Ascending aorta (tissue), 2 donors: ENCODE measurements at places on chromosomes 13 and 19. TPM values are rescaled to one million over a fixed set of nuclear protein-coding genes. Genes with fewer than 3 reads are reported as not detected.
A peak's percentile ranks its signal among the peaks of the same experiment; 100 is the strongest.

DNA sequence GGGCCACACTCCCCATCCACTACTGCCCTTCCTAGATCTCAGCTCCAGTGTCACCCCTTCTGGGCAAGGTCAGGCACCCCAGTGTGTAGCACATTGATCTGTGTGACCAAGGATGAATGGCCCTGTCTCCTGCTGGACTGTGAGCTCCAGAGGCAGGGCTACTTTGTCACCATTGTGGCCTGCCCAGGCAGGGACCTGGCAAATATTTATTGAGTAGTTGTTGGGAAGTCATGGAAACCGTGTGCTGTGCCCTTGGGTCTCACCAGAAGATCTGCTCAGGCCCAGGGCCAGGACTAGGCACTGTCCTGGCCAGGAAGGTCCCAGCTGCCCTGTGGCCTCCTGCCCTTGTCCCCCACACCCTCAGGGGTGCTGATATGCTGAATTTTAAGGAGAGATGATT is 10.5 kb downstream of the NACC1 start:
- H3K27ac ChIP-seq: no peak overlapping the region
- DNase-seq: no peak
- no peaks in the 10 kb centered on the region for H3K4me1 ChIP-seq
- H3K27me3 ChIP-seq: no peaks in the 10 kb centered on the region
- H3K36me3 ChIP-seq: no peaks in the 10 kb centered on the region
- no peak overlapping the region for H3K4me3 ChIP-seq

GRCh38 chr13:110132225-110132982 is 174.6 kb downstream of the COL4A1 start:
- H3K4me3 ChIP-seq: no peak overlapping the region
- H3K4me1 ChIP-seq: no peaks in the 10 kb centered on the region
- H3K27me3 ChIP-seq: no peaks in the 10 kb centered on the region
- H3K36me3 ChIP-seq: no peaks in the 10 kb centered on the region
- DNase-seq: no peak

DNA sequence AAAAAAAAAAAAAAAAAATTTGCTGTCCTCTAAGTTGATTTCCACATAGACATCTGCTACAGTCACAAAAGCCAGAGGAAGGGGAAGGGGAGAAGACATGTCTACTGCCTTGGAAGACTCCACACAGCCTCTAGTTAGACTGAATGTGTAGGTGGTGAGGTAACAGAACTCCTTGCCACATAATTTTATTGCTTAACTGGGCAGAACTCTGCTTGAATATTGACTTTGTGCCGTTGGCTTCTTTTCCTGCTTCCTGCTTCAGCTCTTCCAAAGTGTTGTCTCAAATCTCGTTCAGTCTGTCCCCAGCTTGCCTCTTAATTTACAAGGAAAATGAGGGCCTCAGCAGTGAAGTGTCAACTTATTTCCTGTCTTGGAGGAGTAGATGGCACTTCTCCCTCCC is 37.1 kb downstream of the ESD start:
- no peak overlapping the region for H3K4me3 ChIP-seq
- H3K27ac ChIP-seq: peak overlapping the region; percentile 83
- DNase-seq: no peak
- peaks cover 7% of the 10 kb centered on the region for H3K4me1 ChIP-seq
- H3K27me3 ChIP-seq: no peaks in the 10 kb centered on the region

Gene DAZAP1
- 15.8 TPM for total RNA-seq

Gene CLDN10
- 0.85 TPM for total RNA-seq
